SJSA1 (cell line): ENCODE measurements at places on chromosomes 13 and 19.

DNA sequence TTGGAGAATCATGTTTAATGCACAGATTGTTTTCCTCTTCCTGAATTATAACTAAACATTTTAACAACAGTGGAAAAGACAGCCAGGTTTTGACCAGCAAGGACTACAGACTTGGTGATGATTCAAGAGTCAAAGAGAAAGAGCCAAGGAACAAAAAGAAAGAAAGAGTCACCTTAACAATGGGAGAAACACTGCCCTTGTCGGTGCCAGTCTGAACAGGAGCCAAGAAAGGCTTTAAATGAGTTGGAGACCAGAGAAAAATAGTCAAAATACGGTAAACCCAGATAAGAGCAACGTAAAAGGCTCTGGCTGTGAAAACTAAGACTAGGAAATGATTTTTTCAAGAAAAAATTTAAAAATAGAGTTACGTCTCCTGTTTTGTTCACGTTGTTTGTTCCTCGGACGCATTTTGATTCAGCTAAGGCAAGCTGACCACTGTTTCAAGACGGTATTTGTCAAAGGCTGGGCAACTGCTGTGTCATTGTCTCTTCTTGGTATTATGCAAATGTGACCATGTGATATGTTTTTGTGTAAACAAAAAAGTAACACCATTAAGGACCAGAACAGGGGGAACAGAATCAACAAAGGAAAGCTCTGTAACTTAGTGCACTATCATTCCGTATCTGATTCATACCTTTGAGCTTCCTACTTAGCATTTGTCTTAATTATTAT is 634.5 kb downstream of the LIG4 start:
- DNase-seq = no peak

GRCh38 chr19:17078920-17079709 is 3.5 kb downstream of the MYO9B start:
- no peak for DNase-seq

GRCh38 chr13:28978574-28978973 is 158.4 kb downstream of the MTUS2 start:
- no peak for DNase-seq

DNA sequence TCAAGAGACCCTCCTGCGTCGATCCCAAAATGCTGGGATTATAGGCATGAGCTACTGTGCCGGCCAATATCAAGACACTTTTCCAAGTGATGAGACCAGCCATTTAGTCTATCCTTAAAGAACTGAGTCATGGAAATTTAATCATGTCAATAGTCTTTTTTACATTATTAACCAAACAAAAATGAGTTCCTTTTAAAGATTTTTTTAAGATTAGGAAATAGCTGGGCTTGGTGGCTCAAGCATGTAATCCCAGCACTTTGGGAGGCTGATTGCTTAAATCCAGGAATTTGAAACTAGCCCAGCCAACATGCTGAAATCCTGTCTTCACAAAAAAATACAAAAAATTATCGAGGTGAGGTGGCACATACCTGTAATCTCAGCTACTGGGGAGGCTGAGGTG is 16.7 kb upstream of the ZNF564 start:
- no peak for DNase-seq

DNA sequence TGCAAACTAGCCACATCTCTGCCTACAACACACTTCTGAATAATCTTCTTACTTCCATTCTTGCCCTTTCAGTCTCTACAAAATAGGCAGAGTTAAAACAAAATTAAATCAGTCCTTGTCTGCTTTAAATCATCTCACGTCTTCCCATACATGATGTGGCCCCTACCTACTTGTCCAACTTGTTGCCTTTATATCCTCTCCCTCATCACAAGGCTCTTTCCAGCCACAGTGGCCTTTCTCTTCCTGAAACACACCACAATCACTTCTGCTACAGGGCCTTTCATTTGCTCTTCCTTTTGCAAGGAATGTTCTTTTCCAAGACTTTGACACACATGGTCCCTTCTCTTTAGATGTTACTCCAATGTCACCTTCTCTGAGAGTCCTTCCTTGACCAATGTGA is 1.7 kb downstream of the RBM26 start:
- no peak for DNase-seq

GRCh38 chr19:48321622-48322591 is 3.4 kb upstream of the EMP3 start:
- peak; percentile 99 for DNase-seq

- DNase-seq = no peak
Observed at GRCh38 chr19:51311351-51312257, at the start of gene IGLON5. Gene IGLON5, plus strand, starts transcription at chr19:51311644. Its CDS starts 204 bp downstream, at chr19:51311848.

DNA sequence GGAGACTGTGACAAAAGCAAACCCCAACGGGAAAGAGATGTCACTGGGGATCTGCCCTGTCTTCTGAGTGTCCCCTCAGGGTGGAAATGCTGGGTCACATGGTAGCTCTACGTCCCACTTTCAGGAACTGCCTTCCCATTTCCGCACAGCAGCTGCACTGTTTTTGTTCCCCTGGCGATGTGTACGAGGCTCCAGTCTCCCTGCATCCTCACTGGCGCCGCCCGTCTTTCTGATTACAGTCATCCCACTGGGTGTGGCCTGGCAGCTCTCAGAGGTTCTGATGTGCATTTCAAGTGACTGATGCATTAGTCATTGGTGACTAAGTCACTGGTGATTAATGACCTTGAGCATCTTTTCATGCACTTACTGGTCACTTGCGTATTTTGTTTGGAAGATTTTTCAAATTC is 21.2 kb downstream of the PCID2 start:
- DNase-seq = peak; percentile 97

GRCh38 chr19:47790398-47790814 is 11.9 kb downstream of the SELENOW start:
- peak; percentile 15 for DNase-seq

- no peak for DNase-seq
Observed at GRCh38 chr19:43460362-43461016, 4.9 kb downstream of the LYPD3 start.

DNA sequence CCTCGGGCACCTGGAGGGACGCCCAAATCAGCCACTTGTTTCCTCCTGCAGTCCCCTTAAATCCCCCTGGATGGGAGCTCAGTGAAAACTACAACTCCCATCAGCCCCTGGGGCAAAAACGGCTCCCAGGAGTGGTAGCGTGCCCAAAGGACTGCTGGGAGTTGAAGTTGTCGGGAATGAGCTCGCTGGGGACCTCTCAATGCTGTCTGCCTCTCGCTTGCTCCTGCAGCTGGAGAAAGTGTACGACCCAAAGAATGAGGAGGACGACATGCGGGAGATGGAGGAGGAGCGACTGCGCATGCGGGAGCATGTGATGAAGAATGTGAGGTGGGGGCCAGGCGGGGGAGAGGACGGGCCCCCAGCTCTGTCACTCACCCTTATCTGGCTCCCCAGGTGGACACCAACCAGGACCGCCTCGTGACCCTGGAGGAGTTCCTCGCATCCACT is 14.7 kb upstream of the DHDH start:
- DNase-seq = no peak

- no peak for DNase-seq
Observed at GRCh38 chr13:73902296-73902695, 231.9 kb downstream of the KLF12 start.

- DNase-seq = no peak
Observed at GRCh38 chr19:15247107-15248014, 15.1 kb upstream of the EPHX3 start.

GRCh38 chr19:1762243-1763117 is 9.2 kb downstream of the ONECUT3 start:
- DNase-seq = no peak

DNA sequence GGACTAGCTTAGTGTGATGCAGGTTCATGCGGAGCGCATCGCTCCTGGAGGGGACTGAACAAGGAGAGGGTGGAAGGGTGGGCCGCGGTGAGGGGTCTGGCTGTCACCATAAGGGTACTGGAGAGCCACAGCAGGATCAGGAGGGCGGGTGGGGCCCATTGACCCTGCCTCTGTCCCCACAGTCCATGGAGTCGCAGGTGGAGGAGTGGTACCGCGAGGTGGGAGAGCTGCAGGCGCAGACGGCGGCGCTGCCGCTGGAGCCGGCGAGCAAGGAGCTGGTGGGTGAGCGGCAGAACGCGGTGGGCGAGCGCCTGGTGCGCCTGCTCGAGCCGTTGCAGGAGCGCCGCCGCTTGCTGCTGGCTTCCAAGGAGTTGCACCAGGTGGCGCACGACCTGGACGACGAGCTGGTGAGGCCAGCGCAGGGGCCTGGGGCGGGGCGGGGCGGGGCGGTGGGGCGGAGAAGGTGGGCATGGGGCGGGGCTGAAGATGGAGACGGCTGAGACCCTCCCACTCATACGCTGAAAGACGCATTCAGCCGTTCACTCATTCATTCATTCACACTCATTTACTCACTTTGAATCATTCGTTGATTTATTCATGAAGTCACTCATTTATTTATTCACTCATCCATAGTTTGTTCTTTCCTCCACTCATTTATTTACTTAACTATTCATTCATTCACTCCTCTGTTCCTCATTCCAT is 27.5 kb upstream of the SHKBP1 start:
- DNase-seq = peak; percentile 67

DNA sequence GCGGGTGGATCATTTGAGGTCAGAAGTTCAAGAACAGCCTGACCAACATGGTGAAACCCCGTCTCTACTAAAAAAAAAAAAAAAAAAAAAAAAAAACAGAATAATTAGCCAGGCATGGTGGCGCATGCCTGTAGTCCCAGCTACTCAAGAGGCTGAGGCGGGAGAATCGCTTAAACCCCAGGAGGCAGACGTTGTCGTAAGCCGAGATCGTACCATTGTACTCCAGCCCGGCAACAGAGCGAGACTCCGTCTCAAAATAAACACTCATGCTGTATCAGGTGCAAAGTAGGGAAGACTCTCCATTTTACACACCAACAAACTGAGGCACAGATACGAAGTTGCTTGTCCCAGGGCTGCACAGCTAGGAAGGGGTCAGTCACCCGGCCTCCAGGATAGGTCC is 15.6 kb downstream of the TLE6 start:
- DNase-seq = no peak

DNA sequence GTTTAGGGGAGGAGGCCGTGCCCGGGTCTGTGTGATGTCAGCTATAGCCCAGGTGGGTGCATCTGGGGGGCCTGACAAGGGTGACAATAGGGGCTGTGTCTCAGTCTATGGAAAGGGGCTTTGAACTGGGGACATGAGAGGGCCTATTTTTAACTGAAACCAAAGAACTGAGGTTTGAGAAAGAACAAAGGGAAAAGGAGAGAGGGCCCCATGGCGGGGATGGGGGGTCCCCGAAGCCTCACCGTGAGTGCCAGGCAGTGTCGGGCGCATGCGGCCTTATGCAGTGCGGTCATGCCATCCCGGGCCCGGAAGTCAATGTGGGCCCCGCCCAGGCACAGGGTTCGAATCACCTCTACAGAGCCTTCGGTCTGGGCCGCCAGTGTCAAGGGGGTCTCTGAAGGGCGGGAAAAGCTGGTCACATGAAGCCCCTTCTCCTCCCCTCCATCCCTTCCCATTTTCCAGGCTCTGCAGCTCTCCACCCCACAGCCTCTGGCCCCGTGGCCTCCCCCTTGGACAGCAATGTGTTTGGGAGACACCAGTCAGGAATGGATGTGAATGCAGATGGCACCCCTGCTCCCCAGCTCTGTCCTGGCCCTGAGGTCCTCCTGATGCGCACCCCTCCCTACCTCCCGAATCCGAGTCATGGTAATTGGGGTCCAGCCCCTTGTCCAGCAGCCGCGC is 5.9 kb downstream of the SHANK1 start:
- peak; percentile 36 for DNase-seq

DNA sequence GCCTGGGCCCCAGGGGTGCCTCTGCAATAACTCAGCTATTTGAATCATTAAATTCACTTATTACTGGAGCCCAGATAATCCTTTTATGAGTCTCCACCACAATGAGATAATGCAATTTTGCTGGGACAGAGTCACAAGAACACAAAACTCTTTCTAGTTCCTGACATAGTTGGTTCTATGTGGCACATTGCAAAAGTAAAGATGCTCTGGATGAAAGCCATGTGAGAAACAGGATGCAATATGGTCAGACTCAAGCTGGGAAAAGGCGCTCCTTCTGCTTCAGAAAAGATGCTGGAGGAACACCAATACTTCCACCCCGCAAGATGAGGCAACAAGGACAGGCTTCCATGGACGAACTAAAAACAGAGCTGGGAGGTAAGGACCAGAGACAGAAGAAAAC is 5.7 kb downstream of the ANKRD27 start:
- DNase-seq = no peak

DNA sequence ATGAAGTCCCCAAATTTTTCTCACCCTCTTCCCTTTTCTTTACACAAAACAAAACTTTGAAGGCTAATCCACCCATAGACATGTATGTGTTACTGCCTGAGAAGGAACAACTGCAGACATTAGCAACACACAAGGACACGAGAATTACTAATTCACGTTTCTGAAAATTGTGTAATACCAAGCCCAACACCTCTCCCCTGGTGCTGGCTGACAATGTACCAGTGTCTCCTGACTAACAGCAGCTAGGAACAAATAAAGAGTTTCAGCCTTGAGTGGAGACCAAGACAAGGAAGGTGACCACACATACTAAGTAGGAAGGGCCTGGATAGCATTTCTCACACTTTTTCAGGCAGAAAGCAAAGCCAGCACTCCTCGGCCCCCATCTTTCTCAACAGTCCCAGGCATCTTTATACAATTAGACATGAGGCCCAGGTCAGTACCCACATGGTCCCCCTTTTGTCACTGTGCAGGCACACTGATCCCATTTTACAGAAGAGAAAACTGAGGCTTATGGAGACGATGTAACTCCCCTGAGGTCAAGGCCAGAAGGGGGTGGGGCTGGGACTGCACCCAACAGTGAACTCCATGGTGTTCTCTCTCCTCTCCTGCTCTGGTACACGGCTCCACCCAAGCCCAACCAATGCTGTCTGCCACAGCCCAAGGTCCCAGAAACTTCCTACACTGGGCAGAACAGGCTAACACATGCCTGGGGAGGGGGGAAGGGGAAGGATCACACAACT is 8.7 kb downstream of the BRD4 start:
- DNase-seq = no peak

- no peak for DNase-seq
Observed at GRCh38 chr19:13622766-13623715, 116.8 kb upstream of the CACNA1A start.

GRCh38 chr13:50989476-50989875 is 79.9 kb downstream of the RNASEH2B start:
- no peak for DNase-seq

GRCh38 chr13:79937311-79937710 is 403.6 kb downstream of the SPRY2 start:
- DNase-seq = no peak

DNA sequence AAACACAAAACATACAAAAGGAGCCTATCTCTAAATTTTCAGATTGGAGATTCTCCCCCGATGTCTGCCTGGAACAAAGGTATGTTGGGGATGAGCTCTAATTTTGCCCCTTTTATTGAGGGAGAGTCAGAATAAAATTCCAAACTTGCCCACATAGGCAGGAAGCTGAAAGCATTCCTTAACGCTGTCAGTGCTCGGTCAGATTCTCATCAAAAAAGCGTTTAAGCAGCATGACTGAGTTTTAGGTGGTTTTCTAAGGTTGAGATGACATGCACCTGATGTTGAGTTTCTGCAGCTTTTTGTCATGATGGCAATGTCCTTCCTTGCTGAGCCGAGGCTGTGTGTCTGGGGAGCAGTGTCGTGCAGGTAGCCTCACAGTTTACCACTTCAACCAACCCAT is 48.4 kb upstream of the MEDAG start:
- DNase-seq = no peak

GRCh38 chr19:2668175-2668763 is 34.2 kb downstream of the GNG7 start:
- DNase-seq = no peak

- DNase-seq = no peak
Observed at GRCh38 chr13:68056816-68057710, 826.9 kb upstream of the PCDH9 start.

- no peak for DNase-seq
Observed at GRCh38 chr19:460877-461720, at the start of gene SHC2. Gene SHC2, minus strand, starts transcription at chr19:461033. Its CDS starts 37 bp downstream, at chr19:460996.
